Fibroblast of lung (primary cell): ENCODE measurements at places on chromosomes 5 and 9. TPM values are rescaled to one million over a fixed set of nuclear protein-coding genes. Genes with fewer than 3 reads are reported as not detected.

DMRT2 gene
- total RNA-seq = not detected in 2 replicates

PLGRKT gene
- 12.6 and 17.3 TPM in 2 replicates for total RNA-seq

DND1 gene
- total RNA-seq = under 0.01 and 0.33 TPM in 2 replicates

TTC23L gene
- total RNA-seq = 0.26 and 0.33 TPM in 2 replicates

LMBRD2 gene
- 18.0 and 19.8 TPM in 2 replicates for total RNA-seq

GFI1B gene
- under 0.01 TPM in 1 of 2 replicates, not detected in the other for total RNA-seq

ASPN gene
- total RNA-seq = 10.4 and 10.5 TPM in 2 replicates

PRRT1B gene
- not detected in 2 replicates for total RNA-seq

TAF11L10 gene
- total RNA-seq = not detected in 2 replicates

FASTKD3 gene
- total RNA-seq = 10.8 and 12.7 TPM in 2 replicates

PCDHB6 gene
- total RNA-seq = 0.26 and 0.33 TPM in 2 replicates

IFNB1 gene
- total RNA-seq = under 0.01 and 0.17 TPM in 2 replicates

GPR151 gene
- not detected in 2 replicates for total RNA-seq

GNA14 gene
- 0.26 and 0.50 TPM in 2 replicates for total RNA-seq

SERINC5 gene
- 10.9 and 11.3 TPM in 2 replicates for total RNA-seq

OSMR gene
- total RNA-seq = 74.7 and 102 TPM in 2 replicates

CYSRT1 gene
- 0.51 and 0.66 TPM in 2 replicates for total RNA-seq

FBXL7 gene
- 3.3 and 6.4 TPM in 2 replicates for total RNA-seq

GABRB2 gene
- under 0.01 TPM in 2 replicates for total RNA-seq

NR2F1-AS1 gene
- 33.6 and 44.6 TPM in 2 replicates for total RNA-seq

ZNF608 gene
- total RNA-seq = 18.0 and 25.3 TPM in 2 replicates

IFNK gene
- not detected in 2 replicates for total RNA-seq

FRMD3 gene
- under 0.01 and 0.66 TPM in 2 replicates for total RNA-seq

TRPM3 gene
- 0.50 and 0.51 TPM in 2 replicates for total RNA-seq

DOK3 gene
- 0.99 and 2.1 TPM in 2 replicates for total RNA-seq

CLIC3 gene
- total RNA-seq = 1.3 and 3.5 TPM in 2 replicates

ANKRD18B gene
- under 0.01 and 0.17 TPM in 2 replicates for total RNA-seq

SLC27A6 gene
- total RNA-seq = 0.17 and 0.26 TPM in 2 replicates

ENHO gene
- under 0.01 TPM in 1 of 2 replicates, not detected in the other for total RNA-seq

PDGFRB gene
- 151 and 231 TPM in 2 replicates for total RNA-seq

FCN1 gene
- not detected in 2 replicates for total RNA-seq

GPR150 gene
- under 0.01 and 0.33 TPM in 2 replicates for total RNA-seq

POLR1E gene
- 31.7 and 43.7 TPM in 2 replicates for total RNA-seq

CDC26 gene
- 33.9 and 48.0 TPM in 2 replicates for total RNA-seq

CATSPER3 gene
- total RNA-seq = under 0.01 and 0.17 TPM in 2 replicates

TLR4 gene
- 2.6 and 3.1 TPM in 2 replicates for total RNA-seq

REXO4 gene
- total RNA-seq = 21.1 and 21.3 TPM in 2 replicates

CTXN3 gene
- total RNA-seq = not detected in 2 replicates

NFIB gene
- 36.3 and 56.0 TPM in 2 replicates for total RNA-seq

SPATA31A3 gene
- not detected in 2 replicates for total RNA-seq

LCNL1 gene
- total RNA-seq = 3.3 and 6.3 TPM in 2 replicates

PDLIM4 gene
- total RNA-seq = 44.4 and 67.2 TPM in 2 replicates

GRPEL2 gene
- 29.6 and 30.8 TPM in 2 replicates for total RNA-seq

ARHGEF39 gene
- total RNA-seq = under 0.01 and 0.66 TPM in 2 replicates

PCDHGA9 gene
- total RNA-seq = 2.6 and 4.8 TPM in 2 replicates

F2R gene
- total RNA-seq = 164 and 265 TPM in 2 replicates

NEUROG1 gene
- not detected in 2 replicates for total RNA-seq

NSD1 gene
- 36.0 and 52.8 TPM in 2 replicates for total RNA-seq

CCIN gene
- total RNA-seq = 1.0 and 1.3 TPM in 2 replicates

SUSD3 gene
- 2.8 and 4.6 TPM in 2 replicates for total RNA-seq

PPP3R2 gene
- total RNA-seq = not detected in 2 replicates
